ENCODE measurements at places on chromosomes 7 and 10.

DNA sequence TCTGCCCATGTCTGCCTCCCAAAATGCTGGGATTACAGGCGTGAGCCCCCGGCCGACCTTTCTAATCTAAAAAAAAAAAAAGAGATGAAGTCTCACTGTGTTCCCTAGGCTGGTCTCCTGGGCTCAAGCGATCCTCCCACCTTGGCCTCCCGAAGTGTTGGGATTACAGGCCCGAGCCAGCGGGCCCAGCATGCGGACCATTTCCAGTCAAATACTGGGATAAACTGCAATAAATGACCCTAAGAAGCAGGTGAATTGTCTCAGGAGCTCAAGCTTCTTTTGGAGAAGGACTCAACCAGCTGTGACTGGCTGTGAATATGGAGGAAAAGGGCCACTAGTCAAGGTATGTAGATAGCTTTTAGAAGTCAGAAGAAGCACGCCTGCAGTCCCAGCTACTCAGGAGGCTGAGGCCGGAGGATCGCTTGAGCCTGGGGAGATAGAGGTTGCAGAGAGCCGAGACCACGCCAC is 550 bp upstream of the CREM start:
- no peak for DNase-seq

GRCh38 chr10:118865998-118866693 is 111.4 kb upstream of the CACUL1 start:
- no peak for DNase-seq

DNA sequence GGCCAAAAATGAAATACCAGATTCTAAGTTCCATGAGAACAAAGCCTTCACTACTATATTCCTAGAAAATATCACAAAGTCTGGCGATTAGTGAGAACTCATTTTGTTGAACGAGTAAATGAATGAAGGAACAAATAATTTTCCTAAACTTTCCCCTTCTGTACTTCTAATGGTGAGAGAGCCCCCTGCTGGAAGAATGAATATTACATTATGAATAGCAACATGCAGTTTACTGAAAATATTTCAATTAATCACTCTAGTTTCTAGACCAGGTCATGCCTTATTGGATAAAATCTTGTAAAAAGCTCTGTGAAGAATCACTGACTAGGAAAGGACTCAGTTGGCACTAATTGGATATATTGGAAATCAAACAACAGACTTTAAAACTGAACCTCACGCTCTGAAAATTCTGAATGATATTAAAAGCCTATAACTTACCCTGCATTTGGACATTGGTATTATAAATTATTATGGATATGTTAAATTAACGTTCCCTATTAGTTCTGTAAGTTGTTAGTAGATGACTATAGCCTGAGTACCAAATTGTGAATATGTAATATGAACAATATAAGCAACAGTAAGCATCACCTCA is 32.4 kb upstream of the MTPN start:
- no peak for DNase-seq

- DNase-seq: no peak
These were observed 1.3 kb downstream of the UBE2H start for GRCh38 chr7:129951226-129952085.

DNA sequence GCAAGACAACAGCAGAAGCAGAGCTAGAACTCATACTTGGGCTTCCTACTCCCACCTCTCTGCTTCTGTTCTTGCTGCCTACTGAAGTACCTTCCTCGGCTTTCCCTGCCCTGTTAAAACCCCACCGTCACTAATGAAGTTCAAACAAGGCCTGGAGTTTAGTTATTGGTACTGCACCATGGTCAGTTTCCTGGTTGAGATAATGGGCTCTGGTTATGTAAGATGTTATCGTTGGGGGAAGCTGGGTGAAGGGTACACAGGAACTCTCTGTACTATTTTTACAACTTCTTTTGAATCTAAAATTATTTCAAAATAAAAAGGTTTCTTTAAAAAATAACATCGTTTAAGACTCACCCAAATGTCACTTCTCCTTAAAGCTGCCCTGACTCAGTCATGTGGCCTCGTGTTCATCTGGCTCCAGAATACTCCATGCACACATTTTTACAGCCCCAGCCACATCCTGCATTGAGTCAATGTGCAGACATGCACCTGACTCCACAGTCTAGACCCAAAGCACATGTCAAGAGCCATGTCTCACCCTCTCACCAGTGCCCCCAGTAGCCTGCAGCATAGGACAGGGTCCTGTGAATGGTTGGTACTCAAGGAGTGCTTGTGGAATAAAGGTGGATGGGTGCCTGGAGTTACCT is 36.9 kb upstream of the AQP1 start:
- no peak for DNase-seq

DNA sequence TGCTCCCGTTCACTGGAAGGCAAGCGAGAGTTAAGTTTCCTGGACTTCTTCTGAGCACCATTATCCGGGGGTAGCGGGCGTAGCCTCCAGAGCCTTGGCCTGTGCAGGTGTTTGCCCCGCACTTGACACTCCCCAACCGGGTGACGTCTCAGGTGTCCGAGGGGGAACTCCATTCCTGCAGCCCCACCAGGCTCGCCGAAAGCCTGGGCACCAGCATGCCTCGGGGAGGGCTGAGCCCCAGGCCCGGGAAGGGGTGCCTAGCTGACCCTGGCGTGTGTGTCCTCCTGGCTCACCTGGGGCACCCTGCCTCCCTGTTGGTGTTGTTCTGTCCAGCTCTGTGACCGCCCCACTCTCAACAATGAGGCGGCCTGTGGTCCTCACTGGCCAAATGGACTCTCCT is 109.4 kb upstream of the GPR26 start:
- DNase-seq: no peak

DNA sequence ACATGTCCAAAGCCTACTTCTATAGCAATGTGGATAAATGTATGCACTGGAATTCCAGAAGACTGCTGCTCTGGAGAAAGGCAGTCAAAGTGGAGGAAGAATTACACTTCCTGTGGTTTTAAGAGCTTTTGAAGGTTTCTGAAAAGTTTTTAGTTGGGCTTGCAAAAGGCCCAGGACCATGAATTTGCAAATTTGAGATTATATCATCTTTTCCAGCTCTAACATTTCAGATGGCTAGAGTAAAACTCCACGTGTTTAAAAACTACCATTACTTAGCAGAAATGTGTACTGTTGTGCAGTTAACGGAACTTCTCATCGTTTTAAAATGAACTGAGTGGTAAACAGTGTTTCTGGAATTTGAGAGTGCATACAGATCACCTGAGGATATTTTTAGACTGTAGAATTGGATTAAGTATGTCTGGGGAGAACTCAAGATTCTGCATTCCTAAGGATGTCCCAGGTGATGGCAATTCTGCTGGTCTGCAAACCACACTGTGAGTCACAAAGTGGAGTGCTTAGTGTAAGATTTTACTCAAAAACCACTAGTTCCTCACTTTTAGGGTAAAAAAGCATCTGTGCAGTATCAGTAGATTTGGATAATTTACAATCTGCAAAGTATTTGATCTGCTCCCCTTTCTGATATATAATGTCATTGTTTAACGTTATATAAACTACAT is 32.9 kb upstream of the CCDC71L start:
- DNase-seq: no peak

- no peak for DNase-seq
These were observed 16.4 kb upstream of the C10orf105 start for GRCh38 chr10:71735709-71736569.

GRCh38 chr10:133616371-133617130 is 10.0 kb downstream of the FRG2B start:
- DNase-seq: no peak

DNA sequence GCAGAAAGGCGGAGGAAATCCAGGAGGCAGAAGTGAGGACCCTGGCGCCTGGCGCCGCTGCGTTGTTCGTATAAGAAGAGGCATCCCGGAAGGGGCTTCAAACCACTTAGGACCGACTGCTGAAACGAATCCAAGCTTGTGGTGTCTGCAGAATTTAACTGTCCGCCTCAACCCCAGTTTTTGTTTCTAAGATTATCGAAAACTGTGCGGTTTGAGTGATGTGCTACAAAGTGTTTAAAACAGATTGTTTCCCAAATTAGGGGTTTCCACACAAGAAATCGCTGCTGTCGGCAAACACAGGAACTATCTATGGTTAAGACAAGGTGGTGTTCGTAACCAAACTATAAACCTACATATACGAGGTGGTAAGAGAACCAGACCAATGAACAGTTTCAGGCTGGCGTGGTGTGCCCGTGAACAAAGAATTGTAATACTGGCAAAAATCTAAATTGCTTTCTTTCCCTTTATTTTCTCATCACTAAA is 835 bp upstream of the DGKI start:
- no peak for DNase-seq

GRCh38 chr7:25855854-25856782 is 295.9 kb upstream of the NFE2L3 start:
- no peak for DNase-seq

DNA sequence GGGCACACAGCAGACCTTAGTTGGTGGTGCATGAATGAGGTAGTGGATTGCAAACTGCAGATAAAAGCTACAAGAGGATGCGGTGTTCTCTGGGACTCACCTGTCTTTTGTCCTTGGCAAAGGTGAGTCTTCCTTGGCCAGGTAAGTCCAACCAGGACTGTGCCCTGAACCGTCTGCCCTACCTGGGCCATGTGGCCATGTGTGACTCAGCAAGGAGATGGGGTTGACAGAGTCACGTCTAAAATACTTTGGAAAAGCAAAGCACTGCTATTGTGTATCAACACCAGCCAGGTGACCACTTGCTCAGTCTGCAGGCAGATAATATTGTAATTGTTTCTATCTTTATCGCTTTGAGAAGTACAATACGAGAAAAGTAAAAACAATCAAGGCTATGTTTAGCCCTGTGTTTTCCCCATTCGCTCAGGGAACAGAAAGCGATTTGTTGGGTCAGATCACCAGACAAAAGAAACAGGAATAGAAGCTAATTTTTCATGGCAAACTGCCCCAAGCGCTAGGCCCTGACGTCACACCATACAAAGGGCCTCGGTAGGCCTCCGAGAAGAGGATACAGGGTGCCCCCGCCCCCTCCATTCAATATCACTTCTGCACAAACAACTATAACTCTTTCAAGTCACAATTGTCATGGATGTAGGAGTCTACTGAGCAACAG is 57.3 kb downstream of the FAM53B start:
- DNase-seq: no peak

DNA sequence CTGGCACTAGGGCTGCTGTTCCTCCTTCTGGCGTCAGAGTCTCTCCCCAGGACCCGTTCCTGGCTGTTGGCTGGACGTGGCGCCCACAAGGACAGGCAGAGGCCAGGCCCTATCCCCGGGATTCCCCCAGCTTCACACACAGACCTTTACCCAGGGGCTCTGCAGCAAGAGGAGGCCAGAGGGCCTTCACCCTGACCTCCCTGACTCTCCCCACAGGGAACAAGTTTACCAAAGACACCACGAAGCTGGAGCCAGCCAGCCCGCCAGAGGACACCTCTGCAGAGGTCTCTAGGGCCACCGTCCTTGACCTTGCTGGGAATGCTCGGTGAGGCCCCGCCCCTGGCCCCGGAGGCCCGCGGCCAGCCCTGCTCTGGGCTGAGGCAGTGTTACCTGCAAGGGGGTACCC is 82.2 kb downstream of the GTF2IRD1 start:
- no peak for DNase-seq

GRCh38 chr7:11332865-11333228 is 359.2 kb downstream of the PHF14 start:
- DNase-seq: no peak

DNA sequence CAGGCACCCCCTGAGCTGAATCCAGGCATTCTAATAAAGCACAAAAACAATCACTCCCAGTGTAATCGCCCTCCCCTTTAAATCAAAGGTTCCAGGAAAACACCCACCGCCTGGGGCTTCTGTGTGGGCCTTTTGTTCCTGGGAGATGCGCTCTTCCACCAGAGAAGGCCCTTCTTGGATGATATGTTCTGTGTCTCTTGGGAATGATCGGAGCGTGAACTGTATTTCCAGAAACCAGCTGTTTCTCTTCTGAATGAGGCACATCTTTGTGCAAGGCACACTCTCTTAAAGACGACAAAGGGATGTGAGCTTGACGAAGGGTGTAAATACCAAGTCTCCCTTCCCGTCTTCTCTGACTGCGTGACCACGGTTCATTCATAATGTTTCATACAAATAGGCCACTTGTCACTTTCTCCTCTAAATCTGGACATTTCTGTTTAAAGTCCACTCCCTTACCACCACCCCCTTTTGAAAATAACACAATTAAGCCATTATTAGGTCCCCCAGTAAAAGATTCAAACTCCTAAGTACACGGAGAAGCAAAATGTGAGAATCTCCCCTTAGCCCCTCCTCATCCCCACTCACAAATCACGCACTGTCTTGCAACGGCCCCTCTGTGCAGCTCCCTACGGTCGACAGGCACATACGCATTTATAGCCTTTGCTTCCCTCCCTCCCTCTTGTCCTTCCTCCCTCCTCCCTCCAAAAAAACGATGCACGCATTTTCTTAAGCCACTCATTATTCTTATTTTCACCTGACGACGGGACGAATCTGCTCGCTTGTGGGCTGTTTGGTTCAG is 45.6 kb upstream of the ENO4 start:
- no peak for DNase-seq

DNA sequence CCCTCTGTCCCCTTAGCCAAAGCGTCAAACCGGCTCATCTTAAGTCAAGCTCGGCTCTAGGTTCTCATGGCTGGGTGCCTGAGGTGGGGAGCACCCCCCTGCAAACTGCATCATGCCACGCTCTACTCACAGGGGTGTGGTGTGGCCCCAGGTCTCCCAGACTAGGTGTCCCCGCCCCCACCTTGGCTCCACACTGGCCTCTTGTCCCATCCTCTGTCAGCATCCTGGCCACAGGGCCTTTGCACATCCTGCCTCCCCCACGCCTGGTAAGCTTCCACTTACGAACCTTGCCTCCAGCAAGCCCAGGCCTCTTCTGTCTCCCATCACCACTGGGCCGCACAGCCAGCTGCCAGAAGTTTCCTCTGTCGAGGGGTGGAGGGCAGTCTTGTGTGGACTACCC is 20.2 kb upstream of the GRIFIN start:
- no peak for DNase-seq

- no peak for DNase-seq
These were observed 622.5 kb downstream of the ANKRD7 start for GRCh38 chr7:118846977-118847376.
